Germinal center (tissue), 1 donor: ENCODE measurements at places on chromosomes 1 and 21.

DNA sequence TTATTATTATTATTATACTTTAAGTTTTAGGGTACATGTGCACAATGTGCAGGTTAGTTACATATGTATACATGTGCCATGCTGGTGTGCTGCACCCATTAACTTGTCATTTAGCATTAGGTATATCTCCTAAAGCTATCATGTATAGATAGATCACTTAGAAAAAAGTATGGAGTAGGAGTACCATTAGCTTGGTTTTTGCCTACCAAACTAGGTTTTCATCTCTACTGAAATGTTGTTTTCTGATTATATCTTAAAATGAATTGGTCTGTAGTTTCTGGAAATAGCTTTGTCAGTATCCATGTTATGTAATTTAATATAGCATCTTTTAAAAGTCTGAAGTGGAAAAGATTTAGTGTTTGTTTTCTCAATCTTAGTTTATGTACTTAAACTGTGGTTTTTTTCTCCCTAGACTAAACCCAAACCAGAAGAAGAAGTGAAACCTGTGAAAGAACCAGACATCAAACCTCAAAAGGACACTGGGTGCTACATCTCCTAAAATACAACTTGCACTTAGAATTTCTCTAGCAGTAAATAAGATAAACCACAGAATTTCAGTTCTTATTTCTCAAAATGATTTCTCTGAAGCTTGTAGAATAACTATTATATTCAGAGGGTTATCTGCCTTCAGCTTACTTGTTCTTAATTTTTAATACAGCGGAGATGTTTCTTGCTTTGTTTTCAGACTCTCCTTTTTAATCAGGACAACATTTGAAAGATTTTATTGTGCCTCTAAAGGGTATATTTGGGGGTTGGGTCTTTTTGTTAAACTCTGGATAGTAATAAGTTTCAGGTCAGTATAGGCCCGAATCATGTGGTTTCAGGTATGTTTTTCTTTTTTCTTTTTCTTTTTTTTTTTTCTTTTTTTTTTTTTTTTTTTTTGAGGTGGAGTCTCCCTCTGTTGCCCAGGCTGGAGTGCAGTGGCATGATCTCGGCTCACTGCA, 4.5 kb upstream of the FAM177B start:
- DNase-seq = peak; percentile 44

- no peak for DNase-seq
Measured at GRCh38 chr1:161235957-161236775, 1.8 kb downstream of the NR1I3 start.

- DNase-seq = no peak
Measured at GRCh38 chr21:38843806-38844503, 38.2 kb downstream of the ETS2 start.

DNA sequence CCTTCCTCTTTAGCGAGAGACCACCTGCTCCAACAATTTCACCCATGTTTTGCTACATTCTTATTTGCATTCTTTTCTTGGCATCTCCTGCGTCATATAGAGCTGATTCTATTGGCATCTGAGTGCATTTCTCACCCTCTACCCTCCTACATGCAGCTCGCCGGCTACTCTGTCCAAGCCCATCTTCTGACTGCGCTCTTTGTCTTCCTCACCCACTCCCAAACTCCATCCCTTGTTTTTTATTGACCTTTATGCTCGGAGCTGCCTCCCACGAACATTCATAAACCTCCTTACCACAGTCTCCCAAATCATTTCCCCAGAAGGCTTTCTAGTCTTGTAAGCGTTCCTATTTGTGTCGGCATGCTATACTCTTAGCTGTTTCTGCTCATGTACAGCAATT, 33.6 kb upstream of the FMN2 start:
- DNase-seq = no peak
